ENCODE measurements at places on chromosomes 2 and 18.

DNA sequence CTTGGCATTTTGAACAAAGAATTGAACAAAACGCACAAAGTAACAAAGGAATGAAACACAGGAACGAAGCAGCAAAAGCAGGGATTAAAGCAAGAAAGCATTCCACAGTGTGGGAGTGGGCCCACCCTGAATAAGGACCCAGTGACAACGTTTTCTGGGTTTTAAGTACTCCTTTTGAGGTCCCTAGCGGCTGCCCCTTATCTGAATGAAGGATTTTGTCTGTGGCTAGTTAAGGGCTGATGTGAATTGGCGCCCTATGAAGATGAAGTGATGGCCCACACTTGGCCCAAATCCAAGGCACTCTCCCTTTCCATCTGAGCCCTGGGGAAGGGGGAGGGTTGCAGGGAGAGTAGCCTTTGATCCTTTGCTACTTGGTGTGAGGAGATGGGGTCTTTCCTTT, 7.8 kb upstream of the CCDC141 start:
- no peak for DNase-seq

DNA sequence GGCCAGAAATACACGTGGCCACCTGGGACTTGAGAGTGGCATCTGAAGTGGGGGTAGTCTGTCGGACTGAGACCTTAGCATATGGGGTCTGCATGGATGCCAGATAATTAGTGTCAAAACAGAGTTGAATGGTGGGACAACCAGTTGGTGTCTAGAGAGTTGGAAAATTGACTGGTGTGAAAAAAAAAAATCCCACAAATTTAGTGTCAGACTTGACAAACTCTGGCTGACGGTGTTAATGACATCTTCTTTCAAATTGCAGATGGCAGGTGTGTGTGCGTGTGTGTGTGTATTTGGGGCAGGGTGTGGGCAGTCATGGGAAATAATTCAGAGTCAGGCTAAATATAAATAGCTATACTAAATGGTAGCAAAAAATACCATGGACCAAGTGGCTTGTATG, 365.4 kb upstream of the RGPD4 start:
- no peak for DNase-seq

- DNase-seq: no peak
Observed at GRCh38 chr2:220090050-220090449, 462.6 kb downstream of the SLC4A3 start.

- DNase-seq: no peak
Observed at GRCh38 chr18:9535430-9535991, 60.2 kb downstream of the RALBP1 start.

DNA sequence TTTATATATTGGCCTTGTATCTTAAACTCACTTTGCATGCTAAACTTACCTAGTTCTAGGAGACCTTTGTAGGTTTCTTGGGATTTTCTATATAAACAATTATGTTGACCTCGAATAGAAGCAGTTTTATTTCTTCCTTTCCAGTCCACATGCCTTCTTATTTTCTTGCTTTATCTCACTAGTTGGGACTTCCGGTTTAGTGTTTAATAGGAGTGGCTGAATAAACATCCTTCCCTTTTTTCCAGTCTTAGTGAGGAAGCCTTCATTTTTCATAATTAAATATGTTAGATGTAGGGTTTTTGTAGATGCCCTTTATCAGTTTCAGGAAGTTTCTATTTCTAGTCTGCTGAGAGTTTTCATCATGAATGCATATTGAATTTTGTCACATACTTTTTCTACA, 347.3 kb upstream of the HNRNPA3 start:
- no peak for DNase-seq

- no peak for DNase-seq
Observed at GRCh38 chr2:64944484-64944883, 44.7 kb upstream of the SLC1A4 start.

DNA sequence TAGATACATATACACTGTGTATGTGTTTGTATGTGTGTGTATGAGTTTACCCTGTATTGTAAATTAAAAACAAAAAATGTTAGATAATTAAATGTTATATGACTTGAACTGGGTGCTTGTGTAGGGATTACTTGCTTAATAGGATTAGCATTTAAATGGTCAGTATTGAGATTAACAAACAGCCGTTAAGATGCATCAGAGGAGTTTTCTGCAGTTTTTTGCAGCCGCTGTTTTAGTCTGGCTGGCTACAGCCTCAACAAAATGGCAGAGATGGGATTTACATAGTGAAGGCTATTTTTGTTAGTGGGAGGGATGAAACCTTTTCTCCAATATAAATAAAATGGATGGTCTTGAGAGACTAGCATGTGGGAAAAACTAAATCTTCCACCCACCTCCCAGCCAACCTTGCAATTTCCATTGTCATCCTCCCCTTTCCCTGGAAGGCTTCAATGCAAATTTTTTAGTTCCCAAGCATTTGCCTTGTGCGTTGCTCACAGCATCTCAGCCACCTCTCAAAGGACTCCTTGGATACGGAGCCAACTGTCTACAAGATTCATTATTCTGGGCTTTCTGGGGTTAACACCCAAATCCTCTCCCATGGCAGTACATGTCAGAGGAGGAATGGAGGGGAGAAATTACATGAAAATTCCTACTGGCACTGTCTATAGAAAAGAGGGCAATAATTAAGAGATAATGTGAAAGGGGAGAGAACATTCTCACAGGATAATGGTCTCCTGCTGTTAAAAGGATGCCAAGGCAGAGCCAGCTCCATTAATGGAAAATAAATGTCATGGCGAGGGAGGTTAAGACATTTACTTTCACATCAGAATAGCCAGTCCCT, 351.9 kb downstream of the CDH2 start:
- no peak for DNase-seq

GRCh38 chr2:237885111-237885930, 25.9 kb downstream of the RAMP1 start:
- DNase-seq: no peak

- DNase-seq: no peak
Observed at GRCh38 chr2:38568724-38569436, 33.8 kb downstream of the HNRNPLL start.

DNA sequence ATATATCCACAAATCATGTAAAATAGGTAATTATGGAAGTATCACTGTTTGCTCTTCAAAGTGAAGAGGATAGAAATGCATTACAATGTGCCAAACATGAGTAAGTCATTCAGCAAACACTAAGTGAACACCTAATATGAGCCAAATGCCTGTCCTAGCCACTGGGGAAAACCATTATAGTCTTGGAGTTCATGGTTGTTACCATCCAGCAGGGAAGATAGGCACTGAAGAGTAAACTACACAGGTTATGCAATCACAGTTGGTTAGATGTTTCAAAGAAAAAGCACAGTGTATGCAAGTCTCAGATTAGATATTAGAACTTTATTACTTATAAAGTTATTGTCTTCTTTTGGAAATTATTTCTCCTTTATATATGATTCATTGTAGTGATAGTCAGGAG, 3.9 kb upstream of the SERPINB2 start:
- no peak for DNase-seq

DNA sequence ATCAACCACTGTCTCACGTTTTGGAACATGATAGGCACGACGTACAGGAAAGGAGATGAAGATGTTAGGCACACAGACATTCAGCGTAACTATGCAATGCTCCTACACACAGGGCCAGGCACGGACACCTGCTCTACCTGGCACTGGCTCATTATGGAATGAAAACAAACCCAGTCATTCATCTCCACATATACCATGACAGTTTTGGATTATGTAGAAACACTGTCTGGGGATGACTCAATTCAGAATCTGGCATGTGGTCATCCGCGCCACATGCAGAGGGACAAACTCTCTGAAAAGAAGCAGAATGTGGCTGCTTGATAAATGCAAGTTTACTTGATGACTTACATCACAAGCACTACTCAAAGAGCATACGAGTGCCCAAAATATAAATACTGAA, 29.5 kb upstream of the NFU1 start:
- DNase-seq: no peak

DNA sequence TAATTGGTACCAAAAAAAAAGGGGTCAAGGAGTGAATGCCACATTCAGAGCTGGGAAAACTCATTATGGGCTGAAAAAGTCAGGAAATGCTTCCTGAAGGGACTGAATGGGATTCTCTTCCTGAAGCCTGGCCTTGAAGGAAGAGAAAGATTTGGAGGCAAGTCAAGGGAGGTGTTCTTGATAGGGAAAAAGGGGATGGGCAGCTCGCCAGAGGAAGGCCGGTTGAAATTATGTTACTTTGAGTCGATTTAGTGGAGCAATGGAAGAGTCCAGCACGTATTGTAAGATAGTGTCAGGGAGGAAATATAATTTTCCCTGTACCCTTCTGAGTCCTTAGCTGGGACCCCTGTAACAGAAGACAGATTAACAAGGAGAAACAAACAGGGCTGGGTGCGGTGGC, 115.3 kb upstream of the STPG4 start:
- DNase-seq: no peak

DNA sequence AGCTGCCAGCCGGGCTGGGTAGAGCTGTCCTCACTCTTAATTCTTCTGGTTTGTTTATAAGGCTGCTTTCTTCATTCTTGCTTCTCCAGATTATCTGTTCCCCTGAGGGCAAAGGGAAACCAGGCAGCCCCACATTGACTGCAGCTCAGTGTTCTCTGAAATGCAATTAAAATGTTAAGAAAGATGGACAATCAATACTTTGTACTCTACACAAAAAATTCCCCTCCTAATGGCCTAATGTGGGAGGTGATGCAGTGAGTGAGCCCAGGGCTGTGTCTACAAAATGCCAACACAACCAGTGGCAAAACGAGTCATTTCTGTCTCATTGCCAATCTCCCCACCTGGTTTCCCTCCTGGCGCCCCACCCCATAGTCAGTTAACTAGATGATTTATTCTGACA, 541.7 kb upstream of the RAB6C start:
- DNase-seq: no peak

- DNase-seq: no peak
Observed at GRCh38 chr2:217099561-217099960, 239.7 kb upstream of the TNP1 start.

DNA sequence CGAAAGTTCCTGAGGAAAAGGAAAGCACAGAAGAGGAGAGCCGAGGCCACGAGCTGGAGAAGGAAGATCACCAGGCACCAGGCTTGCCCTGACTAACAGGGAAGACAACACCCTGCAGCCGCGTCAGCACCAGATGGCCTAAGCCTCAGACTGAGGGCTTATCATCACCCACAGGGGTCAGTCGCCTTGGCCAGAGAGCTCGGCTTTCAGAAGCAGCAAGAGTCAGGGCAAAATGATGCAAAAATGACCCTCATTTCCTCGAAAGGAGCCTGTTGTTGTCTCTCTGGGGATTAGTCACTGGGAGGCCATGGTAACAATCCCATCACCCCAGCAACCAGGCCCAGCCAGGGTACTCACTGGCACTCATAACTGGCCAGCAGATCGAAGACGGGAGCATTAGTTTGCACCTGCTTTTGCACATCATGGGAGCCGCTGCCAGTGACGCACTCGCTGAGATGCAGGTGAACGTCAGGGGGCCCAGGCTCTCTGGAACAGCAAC, 42.7 kb upstream of the ZFP36L2 start:
- no peak for DNase-seq

GRCh38 chr2:86747711-86748639, 27.9 kb downstream of the RMND5A start:
- no peak for DNase-seq

DNA sequence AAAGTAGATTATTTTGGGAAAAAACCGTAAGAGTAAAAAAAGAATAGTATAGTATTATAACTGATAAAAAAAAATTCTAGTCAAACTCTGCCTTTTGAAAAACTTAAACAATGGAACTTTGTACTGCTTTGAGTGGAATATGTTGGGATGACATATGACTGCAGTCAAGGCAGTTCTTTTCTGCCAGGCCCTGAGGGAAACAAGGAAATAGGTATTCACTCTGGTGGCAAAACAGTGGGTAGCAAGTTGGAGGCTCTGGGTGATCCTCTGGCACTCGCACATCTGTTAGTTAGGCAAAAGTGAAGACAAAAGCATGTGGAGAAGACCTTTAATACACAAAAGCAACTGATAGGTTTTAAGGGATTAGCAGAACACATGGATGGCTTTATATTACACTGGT, 102.2 kb downstream of the ARHGEF33 start:
- no peak for DNase-seq

DNA sequence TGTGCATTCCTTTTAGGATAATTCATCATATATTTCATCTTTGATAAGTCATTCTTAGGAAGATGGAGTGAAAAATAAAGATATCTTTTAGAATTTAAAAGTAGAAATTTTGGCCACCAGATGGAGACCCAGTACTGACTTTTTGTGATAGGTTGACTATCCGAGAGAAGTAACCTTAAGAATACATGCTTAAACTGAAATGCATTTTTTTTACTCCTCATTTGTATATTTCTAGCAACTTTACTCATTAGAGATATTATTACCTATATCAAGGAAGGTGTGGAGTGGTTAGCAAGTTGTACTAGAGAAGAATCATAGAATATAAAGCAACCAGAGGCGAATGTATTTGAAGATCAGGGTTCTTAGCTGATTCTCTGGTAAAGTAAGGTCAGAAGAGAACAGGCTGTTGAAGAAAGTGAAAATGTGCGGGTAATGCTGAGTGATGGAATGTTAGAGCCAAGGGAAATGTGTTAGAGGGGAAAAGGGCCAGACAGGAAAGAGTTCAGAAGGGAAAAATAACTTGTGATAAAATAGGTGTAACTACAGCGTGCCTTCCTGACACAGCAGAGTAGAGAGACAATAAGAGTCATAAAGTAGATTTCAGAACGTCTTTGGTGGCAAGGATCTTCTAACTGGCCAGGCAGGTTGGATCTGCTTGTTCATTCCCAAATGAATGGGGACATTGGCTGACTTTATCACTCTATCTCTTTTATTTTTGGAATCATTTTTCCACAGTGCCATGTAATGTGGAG, 52.3 kb downstream of the TDRD15 start:
- DNase-seq: no peak

- no peak for DNase-seq
Observed at GRCh38 chr2:85996591-85996990, 107.8 kb upstream of the ST3GAL5 start.

DNA sequence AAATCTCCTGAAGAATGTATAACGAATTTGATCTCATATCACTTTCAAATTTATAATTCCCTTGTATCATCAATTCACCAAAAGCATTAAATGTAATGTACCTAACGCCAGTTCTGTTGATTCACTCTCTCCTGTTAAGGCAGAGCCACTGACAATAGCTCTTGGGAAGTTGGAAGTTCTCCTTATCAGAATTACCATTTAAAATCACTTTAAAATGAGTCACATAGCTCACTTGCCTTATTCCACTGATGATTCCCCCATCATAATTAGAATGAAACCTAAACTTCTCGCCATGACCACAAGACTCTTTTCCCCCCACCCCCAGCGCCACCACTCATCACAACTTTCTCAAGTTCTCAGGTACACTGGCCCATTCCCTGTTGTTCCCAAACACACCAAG, 117.1 kb downstream of the PID1 start:
- no peak for DNase-seq

DNA sequence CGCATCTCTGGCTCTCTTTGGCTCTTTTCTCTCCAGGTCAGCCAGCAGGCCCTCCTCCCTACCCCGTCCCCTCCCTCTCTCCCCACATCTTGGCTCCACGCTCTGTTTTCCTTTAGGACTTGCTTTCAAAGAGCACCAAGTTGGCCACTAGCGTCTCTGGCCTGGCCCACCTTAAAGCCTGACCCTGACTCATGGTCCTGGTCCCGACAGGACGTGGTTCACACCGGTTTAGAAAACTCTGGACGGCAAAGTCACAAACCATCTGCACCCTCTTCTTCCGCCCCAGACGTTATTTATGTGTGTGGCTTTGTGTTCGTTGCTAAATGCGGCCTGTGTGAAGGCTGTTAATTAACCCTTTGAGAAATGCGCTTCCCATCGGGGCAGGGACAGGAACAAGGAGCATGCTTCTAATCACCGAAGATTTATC, 169.0 kb upstream of the HAAO start:
- no peak for DNase-seq
